ENCODE measurements at places on chromosomes 7 and 10. TPM values are rescaled to one million over a fixed set of nuclear protein-coding genes. Genes with fewer than 3 reads are reported as not detected.
A peak's percentile ranks its signal among the peaks of the same experiment; 100 is the strongest.

The TBXAS1 gene
- total RNA-seq: 65.4 TPM

GRCh38 chr10:122459561-122460273 is 1.6 kb upstream of the HTRA1 start:
- DNase-seq: no peak

The RNF32 gene
- total RNA-seq: 1.9 TPM

DNA sequence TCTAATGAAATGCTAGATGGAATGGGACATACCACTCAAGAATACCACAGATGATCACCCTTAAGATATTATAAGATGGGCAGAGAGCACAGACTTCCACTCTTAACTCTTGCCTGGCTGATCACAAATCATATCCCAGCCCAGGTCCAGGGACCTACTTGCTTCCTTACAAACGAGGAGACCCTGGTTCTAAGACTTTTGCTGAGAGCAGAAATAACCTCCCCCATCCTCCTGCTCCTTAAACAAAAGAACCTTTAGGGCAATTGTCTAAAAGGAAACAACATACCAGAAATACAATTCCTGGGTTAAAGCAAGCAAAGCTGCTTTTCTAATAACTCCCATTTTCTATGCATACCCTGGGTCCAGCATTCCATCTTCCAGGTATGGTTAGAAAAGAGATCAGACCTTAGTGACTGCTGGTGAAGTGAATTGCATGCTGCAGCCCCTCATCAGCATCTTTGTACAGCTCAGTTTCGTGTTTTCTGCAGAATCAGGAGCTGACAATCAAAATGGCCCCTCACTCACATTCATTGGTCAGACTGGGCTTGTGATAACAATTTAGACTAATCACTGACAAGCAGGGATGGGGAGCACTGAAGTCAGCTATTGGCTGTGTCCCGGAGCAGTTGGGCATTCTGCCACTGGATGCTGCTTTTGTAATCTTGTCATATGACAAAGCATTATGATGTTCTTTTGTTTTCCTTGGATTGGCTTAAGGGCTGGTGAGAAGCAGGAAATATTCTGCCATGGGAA is 14.6 kb downstream of the IFIT3 start:
- no peak for DNase-seq

DNA sequence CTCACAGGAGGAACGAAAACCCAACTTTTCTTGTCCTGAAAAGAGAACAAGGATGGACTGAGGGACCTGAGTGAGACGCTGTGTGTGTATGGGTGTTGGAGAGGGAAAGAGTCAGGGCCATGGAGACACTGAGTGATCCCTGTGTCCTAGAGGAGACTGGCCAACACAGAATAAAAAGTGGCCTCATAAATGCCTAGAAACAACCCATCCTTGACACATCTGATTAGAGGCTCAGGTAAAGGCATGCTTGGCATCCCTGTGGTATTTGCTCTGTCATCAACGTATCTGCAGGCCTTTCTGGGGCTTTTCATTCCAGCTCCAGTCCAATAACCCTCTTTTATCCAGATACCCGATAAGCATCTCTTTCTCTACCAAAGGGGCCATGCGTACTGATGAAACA is 86.3 kb downstream of the FGFR2 start:
- DNase-seq: no peak

DNA sequence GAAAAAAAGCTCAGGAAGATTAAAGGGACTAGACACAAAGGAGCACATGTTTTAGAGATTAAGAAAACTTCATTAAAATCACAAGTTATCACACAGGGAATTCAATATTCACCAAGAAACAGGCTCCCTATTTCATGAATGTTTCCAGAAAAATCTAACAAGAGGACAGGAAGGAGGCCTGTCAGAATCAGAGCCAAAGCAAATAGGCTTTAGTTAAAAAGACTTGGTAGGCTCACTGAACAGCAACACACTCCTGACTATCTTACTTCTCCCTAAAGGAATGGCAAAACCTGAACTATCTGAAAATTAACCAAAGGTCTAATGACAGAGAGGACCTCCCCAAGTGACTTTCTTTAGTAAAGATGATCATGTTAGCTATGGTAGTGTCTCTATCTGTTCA is 188.3 kb upstream of the MEOX2 start:
- DNase-seq: no peak

The MSS51 gene
- total RNA-seq: 3.0 TPM

The TMEM130 gene
- total RNA-seq: 20.0 TPM

GRCh38 chr10:123570051-123570897 is 95.9 kb upstream of the GPR26 start:
- DNase-seq: no peak

- DNase-seq: no peak
Measured at GRCh38 chr10:101225846-101226421, 3.3 kb downstream of the LBX1 start.

DNA sequence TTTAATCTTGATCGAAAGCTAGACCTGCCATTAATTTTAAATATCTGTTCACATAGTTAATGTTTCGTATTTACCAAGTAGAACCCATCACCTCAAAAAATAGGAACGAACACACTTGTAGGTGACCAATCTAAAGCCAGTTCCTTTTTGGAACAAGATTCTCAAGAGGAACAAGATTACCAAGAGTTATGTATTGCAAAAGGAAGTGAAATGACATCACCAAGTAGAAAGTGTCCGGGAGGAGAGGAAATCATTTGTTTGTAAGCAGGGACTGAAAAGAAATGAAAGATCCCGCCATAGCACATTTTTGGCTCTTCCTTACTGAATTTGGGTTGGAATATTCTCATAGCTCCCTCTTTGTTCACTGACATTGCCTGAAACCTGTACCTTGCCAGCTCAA is 1200.5 kb downstream of the SORCS1 start:
- no peak for DNase-seq

- DNase-seq: peak; percentile 57
Measured at GRCh38 chr7:150381785-150382122, 2.6 kb downstream of the ZNF775 start.

GRCh38 chr7:18278316-18278715 is 217.2 kb upstream of the HDAC9 start:
- no peak for DNase-seq

GRCh38 chr10:35341521-35341920 is 5.2 kb downstream of the CCNY start:
- DNase-seq: no peak

The MAPK8 gene
- total RNA-seq: 42.3 TPM

DNA sequence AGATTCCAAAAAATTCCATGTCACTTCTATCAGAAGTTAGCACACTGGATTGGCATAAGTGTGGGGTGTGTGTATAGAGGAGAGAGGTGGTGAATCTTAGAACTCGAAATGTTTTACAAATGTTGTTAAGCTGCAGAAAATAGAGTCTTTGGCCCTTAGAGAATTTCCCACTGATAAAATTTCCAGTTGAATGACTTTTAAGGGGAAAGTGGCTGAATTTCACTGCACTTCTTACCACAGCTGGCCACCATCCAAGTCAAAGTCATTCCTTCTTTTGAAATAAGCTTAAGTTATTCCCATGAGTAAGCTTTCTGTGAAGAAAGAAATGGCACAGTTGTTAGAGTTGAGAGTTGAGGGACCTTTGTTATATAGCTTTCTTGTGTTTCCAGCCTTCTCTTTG is 13.9 kb downstream of the VCL start:
- DNase-seq: no peak

The HDAC9 gene
- 52.4 TPM for total RNA-seq

GRCh38 chr7:83267141-83267631 is 104.5 kb upstream of the PCLO start:
- DNase-seq: no peak

The MPP7 gene
- total RNA-seq: 36.8 TPM

The NKX6-2 gene
- not detected for total RNA-seq

DNA sequence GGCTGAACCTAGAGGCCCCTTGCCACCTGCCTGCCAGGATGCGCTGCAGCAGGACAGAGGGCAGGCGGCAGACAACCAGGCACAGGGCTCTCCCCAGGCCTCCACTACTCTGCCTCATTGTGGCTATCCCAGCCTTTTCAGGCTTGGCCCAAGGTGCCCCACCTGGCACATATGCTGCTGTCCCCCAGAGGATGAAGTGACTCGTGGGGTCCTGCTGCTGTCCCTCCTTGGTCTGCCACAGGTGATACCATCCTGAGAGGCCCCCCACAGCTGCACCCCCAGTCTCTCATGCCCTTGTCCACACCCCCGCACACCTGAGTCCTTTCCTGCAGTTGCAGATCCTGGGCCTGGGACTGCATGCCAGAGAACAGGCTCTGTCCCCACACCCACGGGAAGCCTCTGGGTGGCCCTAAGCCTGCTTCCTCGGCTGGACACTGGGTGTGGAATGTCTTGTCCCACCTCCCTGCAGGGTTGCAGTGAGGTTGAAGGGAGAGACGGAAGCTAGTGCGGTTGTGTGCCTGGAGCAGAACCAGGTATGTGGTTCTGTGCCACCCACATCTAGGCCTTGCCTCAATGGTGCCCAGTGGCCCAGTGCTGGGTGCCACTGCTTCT is 55.3 kb downstream of the RASGEF1A start:
- peak; percentile 44 for DNase-seq

The PNLIPRP2 gene
- total RNA-seq: not detected

DNA sequence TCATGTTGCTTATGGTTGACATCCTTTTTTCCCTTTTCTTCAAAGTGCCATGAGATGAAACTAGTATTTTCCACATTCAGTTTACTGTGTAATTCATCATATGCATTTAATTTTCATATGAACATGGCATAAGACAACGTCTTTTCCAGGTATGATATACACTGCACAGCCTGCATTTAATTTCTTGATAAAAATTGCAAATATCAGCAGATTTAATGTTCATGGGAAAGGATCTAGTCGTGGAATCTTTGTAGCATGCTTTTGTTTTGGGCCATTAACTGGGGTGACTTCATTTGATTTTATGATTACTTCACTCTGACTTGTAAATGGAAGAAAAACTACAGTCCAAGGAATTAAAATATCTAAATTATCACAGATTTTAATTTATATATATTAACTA is 837.3 kb downstream of the IPMK start:
- DNase-seq: no peak

GRCh38 chr7:151774951-151775350 is 102.0 kb downstream of the PRKAG2 start:
- DNase-seq: peak; percentile 46

DNA sequence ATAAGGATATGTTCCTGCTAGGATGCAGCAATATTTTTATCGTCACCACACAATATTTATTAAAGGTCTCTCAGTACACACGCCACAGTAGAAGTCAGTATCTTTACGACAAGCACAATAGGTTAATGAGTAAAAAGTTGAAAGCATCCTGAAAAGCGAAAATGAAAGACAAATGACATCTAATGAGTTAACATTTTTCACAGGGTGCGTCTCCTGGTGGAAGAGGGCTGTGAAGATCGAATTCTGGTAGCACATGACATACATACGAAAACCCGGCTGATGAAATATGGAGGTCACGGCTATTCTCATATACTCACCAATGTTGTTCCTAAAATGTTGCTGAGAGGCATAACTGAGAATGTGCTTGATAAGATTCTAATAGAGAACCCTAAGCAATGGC is 10.8 kb downstream of the C1QL3 start:
- no peak for DNase-seq

- no peak for DNase-seq
Measured at GRCh38 chr7:38223306-38223705, 45.3 kb downstream of the STARD3NL start.

GRCh38 chr7:16711730-16712129 is 41.8 kb upstream of the TSPAN13 start:
- DNase-seq: no peak

DNA sequence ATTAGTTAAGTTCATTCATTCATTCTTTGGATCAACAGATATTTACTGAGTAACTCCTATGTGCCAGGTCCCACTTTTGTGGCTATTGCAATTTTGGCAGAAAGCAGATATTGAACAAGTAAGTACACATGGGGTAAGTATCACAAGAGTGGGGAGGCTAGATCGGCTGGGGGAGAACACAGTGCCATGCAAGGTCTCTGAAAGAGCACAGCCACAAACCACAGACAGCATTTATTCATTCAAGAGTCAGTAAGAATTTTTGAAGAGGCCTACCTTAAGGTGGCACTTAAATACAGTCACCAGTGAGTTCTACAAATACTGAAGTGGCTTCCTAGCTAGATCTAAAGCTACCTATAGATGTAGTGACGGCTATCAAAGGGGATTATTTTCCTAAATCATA is 304.2 kb downstream of the RNLS start:
- no peak for DNase-seq

- no peak for DNase-seq
Measured at GRCh38 chr7:156614434-156615264, 25.9 kb upstream of the RNF32 start.

DNA sequence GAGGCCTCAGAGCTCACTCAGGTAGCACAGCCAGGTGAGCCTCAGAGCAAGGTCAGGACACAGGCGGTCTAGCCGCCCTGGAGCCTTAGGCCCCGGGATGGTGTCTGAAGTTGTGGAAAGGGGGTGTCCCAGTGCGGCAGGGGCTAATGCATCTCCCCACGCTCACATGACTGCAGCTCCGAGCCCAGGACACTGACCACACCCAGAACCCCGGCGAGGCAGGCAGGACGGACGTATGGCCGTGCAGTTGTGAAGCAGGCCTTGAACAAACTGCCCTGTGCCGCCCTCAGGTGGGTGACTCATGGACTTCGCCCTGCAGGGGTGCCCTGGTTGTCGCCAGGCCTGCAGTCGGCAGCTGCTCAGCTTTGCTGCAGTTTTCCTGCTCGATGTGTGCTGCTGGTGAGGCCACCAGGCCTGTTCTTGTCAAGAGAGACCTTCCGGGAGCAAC is 5.0 kb upstream of the PRKAR1B start:
- DNase-seq: peak; percentile 76

GRCh38 chr10:27474741-27475140 is 29.4 kb upstream of the RAB18 start:
- no peak for DNase-seq

- DNase-seq: no peak
Measured at GRCh38 chr7:46537191-46537905, 616.3 kb upstream of the IGFBP3 start.

The ENKUR gene
- 0.49 TPM for total RNA-seq

DNA sequence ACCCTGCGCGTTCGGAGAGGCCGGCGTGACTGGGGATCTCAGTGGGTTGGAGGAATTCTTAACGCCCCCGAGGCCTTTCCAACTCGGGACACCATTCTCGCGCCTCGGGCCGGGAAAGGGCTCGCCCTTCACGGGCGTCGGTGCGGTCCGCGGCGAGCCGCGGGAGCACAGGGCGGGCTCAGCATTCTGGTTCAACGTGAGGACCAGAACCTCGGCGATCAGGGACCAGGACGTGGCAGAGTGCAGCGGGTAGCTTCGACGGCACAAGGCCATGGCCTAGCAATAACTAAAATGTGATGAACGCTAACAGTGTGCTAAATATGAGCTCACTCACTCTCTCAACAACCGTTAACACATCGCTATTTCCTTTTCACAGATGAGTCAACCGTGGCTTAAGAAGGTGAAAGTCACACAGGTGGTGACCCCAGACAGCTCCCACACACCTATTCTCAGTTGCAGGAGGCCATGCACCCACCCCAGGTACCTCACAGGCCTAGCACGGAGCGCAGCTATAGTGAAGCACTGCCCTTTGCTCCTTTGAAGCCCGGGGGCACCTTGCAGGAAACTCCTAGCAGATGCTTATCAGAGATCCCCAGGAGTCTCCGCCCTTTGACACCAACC is 4.5 kb upstream of the EMX2 start:
- no peak for DNase-seq
